ENCODE measurements at places on chromosomes 5 and 9.

DNA sequence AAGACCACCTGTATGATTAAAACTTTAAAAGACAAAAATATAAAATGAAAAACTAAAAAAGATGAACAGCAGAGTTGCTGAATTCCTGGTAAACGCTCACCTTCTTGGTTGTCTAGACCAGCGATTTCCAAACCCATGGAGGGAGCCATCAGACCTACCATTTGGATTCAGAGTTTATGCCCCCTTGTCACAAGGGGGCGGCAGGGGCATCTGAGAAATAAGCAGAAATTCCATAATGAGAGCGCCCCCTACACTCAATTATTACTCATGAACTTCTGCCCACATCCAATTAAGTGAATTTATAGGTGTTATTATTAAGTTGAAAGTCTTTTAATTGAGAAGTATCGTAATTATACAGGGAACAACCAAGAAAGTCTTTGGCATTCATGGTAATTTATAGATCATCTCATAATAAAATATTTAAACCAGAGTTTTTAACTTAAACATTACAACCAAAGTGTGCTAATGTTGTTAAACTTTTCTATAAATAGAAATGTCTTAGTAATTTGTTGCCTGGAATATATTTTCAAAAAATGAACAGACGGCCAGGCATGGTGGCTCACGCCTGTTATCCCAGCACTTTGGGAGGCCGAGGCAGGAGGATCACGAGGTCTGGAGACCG lies 35.2 kb upstream of the SPATA31C2 start:
- peak; percentile 83 for DNase-seq

DNA sequence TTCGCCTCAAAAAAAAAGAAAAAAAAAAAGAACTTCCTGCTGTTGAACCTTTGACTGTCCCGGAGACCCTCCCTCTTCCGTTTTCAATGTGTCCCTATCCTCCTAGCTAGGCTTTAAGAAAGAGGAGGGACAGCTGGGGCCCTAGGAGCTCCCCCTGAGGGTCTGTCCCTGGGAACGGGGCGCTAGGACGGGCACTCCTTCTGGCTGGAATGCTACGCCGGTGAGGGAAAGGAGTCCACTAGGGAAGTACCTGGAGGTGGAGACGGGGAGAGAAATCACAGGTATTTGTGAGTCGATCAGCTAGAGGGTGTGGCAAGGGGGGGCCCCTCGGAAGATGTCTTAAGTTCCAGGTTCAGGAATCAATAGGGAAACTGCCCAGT lies 4.6 kb downstream of the SIT1 start:
- DNase-seq: no peak

- DNase-seq: no peak
These were observed 390.9 kb upstream of the DAB2 start for GRCh38 chr5:39815711-39816110.

DNA sequence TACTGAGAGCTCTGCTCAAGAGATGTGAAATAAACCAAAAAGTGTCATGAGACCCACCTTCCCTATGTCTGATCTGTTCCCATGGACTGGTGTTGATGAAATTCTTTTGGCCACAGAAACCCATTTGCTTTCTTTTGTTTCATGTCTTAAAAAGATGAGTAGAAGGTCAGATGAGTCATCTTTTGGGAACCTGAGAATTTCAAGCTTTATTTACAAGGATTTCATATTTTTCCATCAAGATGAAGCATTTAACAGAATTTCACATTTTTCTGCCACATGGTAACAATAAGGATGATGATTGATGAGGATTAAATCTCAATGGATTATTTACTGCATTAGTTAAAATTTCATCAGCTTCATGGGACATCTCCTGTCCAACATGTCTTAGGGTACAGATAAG lies 337.8 kb downstream of the DEPDC1B start:
- no peak for DNase-seq

GRCh38 chr5:125295405-125295872 lies 549.0 kb upstream of the ZNF608 start:
- DNase-seq: peak; percentile 54

- DNase-seq: no peak
These were observed 22.6 kb upstream of the NMUR2 start for GRCh38 chr5:152427721-152428120.

DNA sequence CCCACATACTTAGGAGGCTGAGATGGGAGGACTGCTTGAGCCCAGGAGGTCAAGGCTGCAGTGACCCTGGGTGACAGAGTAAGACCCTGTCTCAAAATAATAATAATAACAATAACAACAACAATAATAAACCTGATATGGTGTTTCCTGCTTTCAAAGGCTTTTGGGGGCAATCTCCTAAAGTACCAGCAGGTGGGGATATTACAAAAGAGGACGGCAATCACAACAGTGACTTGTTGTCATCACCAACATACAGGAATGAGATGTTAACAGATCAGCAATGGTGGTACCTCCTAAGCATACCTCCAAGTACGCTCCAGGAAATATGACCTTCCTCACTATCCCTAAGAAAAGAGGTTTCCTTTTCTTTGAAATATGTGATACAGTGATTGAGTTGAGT lies 91.1 kb upstream of the RNF180 start:
- peak; percentile 56 for DNase-seq

- DNase-seq: no peak
These were observed 379.2 kb upstream of the IRX1 start for GRCh38 chr5:3216386-3216785.

GRCh38 chr5:135343413-135343812 lies 55.6 kb downstream of the MACROH2A1 start:
- no peak for DNase-seq

DNA sequence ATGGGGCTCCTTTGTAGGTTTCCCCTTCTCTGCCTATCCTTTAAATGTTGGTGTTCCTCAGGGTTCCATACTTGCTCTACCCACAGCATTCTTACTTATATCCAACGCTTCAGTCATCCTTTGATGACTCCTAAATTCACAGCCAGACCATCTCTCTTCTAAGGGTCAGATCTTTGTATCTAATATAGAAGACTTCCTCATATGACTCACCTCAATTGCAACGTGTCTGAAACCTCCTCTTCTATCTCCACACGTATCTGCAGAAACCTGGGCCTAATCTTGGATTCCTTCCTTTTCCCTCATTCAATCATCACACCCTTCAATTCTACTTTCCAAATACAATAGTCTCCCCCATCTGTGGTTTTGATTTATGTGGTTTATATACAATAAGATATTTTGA lies 68.3 kb downstream of the HMGCR start:
- DNase-seq: no peak

GRCh38 chr5:173354645-173355044 lies 26.4 kb upstream of the STC2 start:
- no peak for DNase-seq

GRCh38 chr9:97319395-97319794 lies 11.9 kb downstream of the CCDC180 start:
- no peak for DNase-seq

DNA sequence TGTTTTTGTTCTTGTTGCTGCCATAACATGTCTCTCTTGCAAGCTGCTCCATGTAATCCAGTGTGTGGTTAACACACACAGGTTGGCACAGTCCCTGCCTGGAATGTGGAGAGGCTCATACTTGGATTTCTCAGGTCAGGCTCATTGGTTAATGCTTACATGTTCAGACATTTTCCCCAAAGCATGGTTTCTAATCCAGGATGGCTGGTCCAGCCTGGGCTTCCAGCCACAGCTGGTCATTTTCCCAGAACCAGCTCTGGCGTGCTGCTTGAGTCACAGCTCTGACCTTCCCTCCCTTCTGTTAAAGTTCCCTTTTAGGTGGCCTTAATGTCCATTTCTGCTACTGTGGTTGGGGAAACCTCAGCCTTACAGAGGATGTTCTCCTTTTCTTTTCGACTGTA lies 294.3 kb downstream of the TAF11L14 start:
- no peak for DNase-seq

DNA sequence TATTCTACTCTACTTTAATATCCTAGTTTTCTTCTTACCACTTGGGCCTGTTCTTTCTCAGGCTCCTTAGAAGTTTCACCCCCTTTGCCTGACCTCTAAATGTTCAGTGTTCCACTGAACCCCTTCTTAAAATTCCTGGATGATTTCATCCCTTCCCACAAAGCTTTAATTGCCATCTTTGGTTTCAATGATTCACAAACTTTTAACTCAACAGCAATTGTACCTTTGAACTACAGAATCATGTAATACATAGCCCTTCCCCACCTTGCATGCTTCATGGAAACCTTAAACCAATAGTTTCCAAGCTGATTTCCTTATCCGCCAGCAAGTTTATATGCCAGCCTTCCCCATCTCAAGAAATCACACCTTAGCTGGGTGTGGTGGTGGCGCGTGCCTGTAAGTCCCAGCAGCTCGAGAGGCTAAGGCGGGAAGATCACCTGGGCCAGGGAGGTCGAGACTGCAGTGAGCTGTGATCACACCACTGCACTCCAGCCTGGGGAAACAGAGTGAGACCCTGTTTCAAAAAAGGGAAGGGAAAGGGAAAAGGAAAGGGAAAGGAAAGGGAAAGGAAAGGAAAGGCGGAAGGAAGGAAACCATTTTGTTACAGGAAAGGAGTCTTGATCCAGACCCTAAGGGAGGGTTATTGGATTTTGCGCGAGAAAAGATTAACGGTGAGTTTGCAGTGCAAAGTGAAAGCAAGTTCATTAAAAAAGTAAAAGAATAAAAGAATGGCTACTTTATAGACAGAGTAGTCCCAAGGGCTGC lies 1023.7 kb upstream of the DMAC1 start:
- no peak for DNase-seq

Measured in dermis blood vessel endothelial cell (primary cell).